Endodermal cell (in vitro differentiated cells): ENCODE measurements at places on chromosomes 2 and 18.
A peak's percentile ranks its signal among the peaks of the same experiment; 100 is the strongest.

DNA sequence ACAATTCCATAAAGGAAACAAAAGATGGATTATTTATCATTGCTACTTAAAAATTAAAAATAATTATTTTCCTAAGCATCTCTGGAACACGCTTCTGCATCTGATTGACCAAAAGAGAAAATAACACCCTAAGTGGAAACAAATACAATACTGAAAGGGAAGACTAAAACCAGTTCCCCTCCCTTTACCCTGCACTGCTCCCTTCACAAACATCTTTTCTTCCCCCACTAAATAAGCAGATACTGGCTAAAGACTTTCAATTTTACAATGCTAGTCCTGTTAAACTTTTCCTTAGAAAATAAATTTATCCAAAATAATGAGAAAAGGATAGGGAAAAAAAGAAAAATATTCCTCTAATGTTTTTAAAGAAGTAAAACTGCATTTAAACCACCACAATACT, 4.3 kb downstream of the NCKAP1 start:
- DNase-seq, result no peak

- peak; percentile 35 for DNase-seq
These were observed 142.9 kb downstream of the MBP start for GRCh38 chr18:76989647-76990190.

DNA sequence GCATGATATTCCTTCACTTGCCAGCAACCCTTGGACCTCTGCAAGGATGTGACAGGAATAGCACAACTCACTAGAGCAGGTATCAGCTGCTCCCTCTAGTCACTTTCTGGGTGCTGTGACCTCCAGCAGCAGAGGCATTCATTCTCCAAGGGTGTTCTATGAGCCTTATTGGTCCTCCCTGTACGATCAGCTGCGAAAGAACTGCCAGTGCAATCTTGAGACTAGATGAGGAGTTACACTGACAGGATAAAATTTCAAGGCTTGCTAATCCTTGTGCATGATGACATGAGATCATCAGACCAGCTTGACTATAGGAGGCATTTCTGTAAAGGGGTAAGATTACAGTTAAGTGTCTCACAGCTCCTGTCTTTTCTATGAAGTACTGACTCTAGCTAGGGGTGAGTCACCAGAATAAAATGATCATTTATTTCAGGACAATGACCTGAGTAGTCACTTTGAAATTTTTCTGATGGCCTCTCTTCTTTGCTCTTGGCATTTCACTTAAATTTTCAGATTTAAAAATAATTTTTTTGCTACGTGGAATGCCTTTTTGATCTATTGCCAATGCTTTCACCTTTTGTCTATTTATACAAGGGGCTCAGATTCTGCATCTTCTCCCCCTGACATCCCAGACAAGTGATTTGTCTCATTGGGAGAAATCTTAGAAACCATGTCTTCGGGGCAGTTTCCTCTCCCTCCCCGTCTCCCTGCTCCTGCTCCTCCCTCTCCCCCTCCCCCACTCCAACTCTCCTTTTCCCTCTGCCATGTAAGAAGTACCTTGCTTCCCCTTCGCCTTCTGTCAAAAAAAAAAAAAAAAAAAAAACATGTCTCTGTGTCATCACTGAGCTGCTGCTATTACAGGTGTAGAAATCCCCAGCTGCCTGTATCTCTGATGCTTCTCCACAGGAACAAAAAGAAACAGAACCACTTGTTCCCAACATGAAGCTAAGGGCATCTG, 49.2 kb upstream of the FRZB start:
- DNase-seq, result no peak

DNA sequence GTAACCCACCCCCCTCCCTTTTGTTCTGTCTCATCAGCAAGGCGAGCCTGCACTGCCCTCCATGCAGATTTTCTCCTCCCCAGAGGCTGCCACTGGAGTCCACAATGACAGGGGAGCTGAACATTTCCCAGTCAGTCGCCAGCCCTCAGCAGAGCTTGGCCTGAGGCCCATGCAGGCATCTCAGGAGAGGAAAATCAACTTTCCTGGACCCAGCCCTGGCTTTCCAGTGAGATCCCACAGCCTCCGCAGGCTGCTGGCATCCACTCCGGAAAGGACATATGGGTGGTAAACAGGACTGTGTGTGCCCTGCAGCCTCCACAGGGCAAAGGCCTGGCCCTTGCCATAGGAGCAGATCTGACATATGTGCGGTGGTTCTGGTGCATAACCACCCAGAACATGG, 253.8 kb downstream of the TNS1 start:
- DNase-seq, result peak; percentile 27

DNA sequence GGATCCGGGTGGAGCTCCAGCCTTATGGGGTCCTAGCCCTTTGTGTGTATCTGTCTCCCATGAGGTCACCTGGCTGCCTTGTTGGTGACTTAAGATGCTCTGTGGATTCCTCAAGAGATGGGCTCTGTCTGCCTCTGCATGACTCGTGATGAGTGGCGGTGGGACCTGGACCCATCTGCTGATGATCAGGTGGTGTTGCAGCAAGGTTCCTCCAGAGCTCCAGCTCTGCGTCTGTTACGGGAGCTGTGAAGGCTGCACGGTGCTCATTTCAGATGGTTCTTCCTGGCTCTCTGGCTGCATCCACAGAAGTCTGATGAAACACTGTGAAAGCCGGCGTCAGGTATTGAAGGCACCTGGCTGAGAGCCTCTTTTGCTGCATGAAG, 2.4 kb downstream of the AGAP1 start:
- DNase-seq, result peak; percentile 52

GRCh38 chr2:223959688-223960087, 2.4 kb downstream of the MRPL44 start:
- peak; percentile 31 for DNase-seq

GRCh38 chr2:29606104-29607037, 315.0 kb downstream of the ALK start:
- DNase-seq, result no peak

- no peak for DNase-seq
These were observed 511.4 kb upstream of the MYT1L start for GRCh38 chr2:2842466-2842865.

DNA sequence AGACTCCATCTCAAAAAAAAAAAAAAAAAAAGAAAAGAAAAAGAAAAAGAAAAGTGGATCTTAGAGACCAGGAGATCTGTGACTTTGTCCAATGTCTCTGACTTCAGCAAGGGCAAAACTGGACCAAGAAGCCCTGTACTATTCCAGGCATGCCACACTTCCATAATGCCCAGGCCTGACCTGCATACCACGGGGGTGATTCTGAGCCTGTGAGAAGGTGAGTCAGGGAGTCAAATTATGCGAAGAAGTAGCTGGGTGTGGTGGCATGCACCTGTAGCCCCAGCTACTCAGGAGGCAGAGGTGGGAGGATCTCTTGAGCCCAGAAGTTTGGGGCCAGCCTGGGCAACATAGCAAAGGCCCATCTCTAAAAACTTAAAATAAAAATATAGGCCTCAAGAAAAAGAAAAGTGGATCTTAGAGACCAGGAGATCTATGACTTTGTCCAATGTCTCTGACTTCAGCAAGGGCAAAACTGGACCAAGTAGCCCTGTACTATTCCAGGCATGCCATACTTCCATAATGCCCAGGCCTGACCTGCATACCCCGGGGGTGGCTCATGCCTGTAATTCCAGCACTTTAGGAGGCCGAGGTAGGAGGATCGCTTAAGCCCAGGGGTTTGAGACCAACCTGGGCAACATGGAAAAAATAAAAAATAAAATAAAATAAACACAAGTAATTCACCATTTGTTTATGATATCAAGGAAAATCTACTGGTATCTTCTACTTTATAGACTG, 12.2 kb upstream of the PUM2 start:
- DNase-seq, result no peak

DNA sequence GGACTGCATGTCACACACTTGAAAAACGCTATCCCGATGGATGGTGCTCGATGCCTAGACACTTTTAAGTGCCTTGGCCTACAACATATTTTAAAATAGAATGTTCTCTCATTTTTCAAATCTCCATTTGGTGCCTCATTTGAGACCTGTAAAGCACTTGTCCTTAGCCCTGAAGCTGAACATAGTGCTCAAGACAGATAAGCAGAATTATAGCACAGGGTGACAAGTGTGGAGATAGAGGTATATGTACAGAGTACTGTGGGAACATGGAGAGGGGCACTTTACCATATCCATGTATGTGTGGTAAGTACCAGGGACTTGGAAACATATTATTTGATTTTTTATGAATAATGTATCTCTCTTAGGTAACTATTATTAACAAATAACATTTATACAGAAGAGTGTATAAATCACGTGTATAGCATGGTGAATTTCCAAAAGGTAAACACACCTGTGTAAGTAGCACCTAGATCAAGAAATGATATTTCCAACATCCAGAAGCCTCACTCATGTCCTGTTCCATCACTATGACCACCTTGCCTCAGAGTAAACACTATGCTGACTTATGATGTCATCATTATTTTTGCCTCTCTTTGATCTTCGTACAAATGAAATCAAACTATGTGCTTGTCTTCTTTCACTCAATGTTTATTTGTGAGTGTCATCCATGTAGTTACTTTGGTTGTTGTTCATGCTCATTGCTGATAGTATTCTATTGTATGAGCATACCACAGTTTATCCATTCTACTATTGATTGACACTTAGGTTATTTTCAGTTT, 103.6 kb downstream of the BABAM2 start:
- no peak for DNase-seq
